ENCODE measurements at places on chromosomes 2 and 18.

DNA sequence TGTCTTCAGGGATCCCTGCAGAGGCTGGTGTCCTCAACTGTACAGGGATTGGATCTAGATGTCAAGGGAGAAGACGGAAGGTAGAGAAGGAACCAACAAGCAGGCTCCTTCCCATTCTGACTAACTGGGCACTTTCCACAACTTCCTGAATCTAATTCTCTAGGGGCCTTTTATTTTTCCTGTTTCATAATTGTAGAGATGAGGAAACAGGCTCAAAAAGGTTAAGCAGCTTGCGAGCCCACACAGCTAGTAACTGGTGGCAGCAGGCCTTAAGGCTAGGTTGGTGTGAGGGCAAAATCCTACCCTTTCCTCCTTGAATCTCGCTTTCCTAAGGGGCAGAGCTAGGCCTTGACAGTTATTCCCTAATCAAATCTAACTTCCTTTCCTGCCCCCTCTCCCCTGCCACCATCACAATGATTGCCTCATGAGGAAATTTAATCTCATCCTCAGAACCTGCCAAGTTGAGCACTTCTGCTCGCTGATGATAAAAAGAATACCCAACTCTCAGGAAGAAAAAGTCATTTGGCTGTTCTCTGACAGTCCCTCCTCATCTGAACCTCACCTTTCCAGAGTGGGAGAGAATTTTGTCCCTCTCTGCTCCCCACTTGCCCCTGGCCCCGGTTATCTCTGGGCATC, 35.7 kb upstream of the POLE4 start:
- no peak for DNase-seq

GRCh38 chr2:15670981-15671380, 79.3 kb downstream of the DDX1 start:
- no peak for DNase-seq

DNA sequence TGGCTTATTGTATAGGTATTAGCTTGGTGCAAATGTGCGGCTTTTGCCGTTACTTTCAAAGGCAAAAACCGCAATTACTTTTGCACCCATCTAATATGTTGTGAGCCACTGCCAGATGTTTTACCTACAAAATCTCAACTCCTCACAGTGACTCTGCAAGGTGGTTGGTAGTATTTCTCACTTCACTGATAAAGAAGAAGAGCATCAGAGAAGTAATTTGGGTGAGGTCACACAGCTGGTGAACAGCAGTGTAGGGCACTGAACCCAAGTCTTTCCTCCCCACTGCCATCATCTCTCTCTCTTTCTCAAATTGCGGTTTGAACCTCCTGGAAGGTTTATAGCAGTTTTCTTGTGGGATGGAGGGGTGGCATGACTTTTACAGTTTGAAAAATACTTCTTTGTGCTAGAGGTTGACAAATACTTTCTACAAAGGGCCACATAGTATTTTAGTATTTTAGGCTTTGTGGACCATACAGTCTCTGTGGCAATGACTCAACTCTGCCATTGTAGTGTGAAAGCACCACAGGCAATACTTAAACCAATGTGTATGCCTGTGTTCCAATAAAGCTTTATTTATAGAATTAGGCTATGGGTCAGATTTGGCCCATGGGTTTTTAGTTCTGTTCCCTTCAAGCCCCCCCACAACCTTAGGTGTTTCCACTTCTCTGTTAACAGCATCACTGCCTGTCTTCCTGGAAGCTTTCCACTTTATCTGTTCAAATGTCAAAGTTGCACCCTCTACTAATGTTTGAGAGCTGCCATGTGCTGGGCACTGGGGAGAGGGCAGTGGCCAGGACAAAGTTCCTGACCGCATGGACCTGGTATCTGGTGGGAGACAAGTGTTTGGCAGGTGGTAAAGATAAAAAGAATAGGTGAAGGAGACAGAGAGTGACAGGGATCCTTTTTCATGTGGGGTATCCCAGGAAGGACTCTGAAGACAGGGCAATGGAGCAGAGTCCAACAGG, 30.1 kb downstream of the FHOD3 start:
- DNase-seq, result no peak

DNA sequence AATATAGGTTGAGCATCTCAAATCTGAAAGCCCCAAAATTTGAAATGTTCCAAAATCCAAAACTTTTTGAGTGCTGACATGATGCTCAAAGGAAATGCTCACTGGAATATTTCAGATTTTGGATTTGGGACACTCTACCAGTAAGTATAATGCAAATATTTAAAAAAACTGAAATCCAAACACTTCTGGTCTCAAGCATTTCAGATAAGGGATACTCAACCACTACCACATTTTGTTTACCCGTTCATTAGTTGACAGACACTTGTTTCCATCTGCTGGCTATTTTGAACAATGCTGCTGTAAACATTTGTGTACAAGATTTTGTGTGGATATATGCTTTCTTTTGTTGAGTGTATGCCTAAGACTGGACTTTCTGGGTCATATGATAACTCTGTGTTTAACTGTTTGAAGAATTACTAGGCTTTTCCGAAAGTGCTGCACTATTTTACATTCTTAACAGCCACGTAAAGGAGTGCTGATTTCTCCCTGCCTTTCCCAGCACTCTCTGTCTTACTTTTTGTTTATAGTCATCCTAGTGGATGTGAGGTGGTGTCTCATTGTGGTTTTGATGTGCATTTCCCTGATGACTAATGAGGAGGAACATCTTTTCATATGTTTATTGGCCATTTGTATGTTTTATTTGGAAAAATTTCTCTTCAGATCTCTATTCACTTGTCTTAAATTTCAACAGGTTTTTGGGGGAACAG, 19.5 kb upstream of the DCDC2C start:
- DNase-seq, result no peak

DNA sequence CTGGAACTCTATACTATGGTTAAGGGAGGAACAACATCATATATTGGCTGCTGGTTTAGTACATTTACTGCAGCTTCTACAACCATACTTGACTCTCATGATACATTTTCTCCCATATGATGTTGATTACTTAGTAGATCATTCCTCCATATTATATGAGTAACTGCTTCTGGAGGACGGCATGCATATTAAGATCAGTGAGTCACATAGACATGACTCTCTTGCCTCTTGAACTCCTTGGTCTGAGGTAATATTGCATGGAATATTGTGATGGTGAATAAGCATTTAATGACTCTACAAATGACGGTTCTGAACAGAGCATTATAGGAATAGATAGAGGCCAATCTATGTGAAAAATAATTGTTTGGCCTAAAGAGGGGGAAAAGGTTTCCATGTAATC, 418.8 kb upstream of the SPHKAP start:
- no peak for DNase-seq

DNA sequence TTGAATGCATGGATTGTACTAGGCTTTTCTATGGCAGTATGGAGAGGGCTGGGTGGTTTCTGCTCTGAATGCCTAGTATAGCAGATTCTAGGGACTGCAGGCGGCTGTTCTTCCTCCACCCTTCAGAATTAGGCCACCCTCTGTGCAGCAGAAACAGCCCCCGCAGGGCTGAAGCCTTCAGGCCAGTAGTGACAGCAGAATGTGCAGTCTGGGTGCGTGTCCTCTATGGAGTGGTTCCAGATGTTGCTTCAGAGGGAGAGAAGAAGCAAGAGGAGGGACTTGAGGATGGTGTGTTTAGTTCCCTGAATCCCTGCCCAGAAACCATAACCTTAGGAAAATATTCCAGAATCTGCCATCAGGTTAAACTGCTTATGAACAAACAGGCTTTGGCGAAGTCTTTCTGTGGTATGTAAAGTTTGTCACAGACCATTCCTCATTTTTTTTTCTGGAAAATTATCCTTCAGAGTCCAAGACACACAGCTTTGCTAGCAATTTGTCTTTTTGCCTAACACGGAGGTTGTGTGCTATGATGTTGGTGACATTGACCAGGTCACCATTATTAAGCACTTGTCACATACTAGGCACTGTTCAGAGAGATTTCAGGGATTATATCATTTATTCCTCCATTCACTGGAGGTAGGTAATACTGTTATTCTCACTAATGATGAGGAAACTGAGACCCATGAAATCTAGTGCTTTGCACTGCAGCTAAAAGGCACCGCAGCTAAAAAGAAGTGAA, 21.1 kb downstream of the CASP10 start:
- DNase-seq, result no peak

DNA sequence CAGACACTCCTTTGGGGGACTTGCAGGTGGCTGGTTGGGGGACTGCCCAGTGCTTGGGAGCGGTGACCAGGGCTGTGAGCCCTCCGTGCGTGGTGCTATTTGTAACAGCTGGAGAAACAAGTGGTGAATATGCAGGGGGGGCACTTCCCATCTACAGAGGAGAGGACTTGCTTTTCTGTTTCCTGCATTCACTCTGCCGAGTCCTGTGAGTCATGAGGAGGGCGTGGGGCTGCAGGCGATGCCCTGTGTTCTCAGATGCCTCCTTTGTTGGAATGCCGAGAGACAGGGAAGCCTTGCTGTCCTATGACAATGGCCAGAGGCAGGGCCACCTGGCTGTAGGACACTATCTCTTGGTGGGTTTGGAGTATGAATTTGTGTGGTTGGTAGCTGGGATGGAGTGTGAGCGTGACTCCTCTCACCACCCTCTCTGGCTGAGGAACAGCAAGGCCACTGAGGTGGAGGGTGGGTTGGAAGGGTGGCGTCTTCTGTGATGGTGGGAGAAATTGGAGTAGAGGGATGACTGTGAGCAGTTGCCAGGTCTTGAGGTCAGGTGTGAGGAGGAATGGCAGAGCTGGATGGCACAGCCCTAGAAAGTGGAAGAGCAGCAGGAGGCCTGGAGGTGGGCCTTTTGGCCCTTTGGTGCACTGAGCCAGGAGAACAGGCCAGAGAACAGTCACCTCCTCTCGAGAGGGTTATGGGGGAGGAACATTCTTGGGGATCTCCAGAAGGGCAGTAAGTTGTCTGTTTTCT, 24.3 kb downstream of the FHOD3 start:
- DNase-seq, result no peak

DNA sequence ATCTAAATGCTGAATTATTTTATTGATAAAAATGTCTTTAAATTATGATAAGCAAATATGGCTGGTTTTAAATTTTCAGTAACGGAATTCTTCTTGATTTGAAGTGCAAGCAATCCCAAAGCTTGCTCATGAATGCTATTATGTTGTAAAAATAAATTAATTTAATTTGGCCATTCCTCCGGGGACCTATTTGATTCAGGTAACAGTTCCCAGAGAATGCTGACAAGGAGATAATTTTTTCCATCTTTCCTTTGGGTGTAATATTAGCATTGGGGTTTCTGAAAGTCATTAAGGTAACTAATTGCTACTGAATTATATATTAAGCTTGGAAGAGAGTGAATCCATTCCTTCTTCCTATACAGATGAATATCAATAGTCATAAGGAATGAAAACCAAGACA, 12.5 kb upstream of the RMDN2 start:
- no peak for DNase-seq

DNA sequence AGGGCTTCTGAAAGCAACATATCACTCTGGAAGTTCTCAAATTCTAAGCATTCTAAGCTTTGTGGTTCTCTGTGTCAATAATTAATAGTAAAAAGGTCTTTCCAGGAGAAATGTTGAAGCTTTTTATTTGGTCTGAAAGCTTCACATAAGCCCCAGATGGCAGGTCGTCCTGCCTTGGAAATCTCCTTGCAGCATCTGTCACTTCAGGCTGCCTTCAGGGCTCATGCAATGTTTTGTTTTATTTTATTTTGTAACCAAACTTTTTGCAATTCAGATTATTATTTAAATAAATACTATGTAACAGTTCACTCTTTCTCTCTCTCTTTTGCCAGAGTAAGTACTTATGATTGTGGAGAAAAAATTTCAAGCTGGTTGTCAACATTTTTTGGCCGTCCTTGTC, 46.7 kb upstream of the FHOD3 start:
- DNase-seq, result no peak

- DNase-seq, result no peak
Observed at GRCh38 chr2:200863782-200864175, 679 bp downstream of the CLK1 start.

GRCh38 chr2:17270894-17271293, 247.3 kb downstream of the RAD51AP2 start:
- no peak for DNase-seq

DNA sequence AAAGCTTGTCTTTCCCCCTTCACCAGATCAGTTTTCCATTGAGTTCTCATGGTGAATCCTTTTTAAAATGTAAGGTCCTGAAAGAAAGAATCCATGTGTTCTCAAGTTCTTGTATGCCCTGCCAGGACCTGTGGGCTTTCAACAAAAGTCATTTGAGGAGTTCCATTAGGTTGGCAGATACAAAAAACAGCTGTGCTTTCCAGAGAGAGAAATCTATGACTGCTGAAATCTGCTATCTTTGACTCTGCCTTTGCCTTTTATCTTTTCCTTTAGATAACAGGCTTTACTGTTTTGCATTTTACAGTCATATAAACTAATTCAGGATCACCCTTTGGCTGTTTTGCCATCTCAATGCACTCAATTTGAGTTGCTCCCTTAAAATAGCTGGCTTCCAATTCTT, 59.7 kb downstream of the CXCR4 start:
- no peak for DNase-seq

- no peak for DNase-seq
Observed at GRCh38 chr18:45651275-45651674, 36.0 kb downstream of the SLC14A2 start.

GRCh38 chr18:4251873-4252272, 203.2 kb downstream of the DLGAP1 start:
- no peak for DNase-seq

Data from hypothalamus (tissue), 51 donors.